ENCODE measurements at places on chromosomes 16 and 17.

GRCh38 chr16:11576427-11577289 is 10.1 kb downstream of the LITAF start:
- no peak for DNase-seq

DNA sequence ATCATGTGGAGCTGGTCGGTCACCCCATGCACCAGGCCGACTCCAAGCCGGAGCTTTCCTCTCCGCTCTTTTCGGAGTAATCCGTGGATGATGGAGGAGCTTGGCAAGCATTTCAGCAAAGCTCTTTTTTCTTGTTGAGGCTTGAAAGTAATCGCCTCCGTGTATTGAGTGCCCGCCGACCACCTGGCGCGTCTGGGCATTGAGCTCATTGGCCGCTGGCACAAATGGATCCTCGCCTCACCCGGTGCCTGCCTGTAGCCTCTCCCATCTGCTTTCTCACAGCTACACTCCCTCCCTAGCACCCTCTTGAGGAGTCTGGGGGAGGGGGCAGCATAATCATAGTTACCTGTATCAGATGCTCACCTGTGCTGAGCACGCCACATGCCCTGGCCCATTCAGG is 148.9 kb downstream of the CMIP start:
- DNase-seq: no peak

- no peak for DNase-seq
These were observed 17.0 kb downstream of the PALB2 start for GRCh38 chr16:23624092-23624491.

DNA sequence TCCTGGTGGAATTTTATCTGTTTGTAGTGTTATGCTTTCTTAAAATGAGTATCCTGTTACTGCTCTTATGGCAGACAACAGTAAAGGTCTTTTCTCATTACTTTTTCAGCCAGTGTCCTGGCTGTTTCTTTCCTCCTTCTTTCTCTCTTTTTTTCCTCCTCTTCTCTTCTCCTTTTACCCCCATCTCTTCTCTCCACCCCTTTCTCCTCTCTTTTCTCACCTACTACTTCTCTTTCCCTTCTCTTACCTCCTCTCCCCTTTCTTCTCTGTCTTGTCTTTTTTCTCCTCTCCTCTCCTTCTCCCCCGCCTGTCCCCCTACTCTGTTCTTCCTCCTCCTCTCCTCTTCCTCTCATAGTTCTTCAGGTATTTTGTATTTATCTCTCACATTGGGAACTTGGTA is 48.9 kb downstream of the CPD start:
- DNase-seq: no peak

- DNase-seq: no peak
These were observed 55.0 kb downstream of the SSH2 start for GRCh38 chr17:29874931-29875596.

DNA sequence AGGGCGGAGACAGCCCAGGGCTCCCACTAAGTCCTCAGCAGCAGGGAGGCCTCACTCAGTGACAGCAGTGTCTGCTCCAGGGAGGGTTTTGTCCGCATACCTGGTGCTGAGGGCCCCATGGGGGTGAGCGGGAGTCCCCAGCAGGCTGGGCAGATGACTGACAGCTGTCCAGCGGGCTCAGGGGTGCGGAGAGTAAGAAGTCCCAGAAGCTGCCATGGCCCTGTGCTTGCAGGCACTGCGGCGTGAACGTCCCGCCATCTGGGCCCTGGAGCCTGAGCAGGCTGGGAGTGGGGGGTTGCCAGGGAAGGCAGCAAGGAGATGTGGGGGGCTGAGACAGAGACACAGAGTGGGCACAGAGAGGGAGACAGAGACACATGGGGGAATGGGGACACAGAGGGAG is 20.1 kb downstream of the CACNA1G start:
- DNase-seq: no peak

- DNase-seq: no peak
These were observed 14.5 kb downstream of the TRAF7 start for GRCh38 chr16:2170080-2170479.

- DNase-seq: no peak
These were observed 37.5 kb upstream of the LITAF start for GRCh38 chr16:11624205-11624604.

- no peak for DNase-seq
These were observed 72.1 kb downstream of the JPH3 start for GRCh38 chr16:87674419-87674818.

- no peak for DNase-seq
These were observed 102.8 kb upstream of the AMZ2 start for GRCh38 chr17:68145088-68145487.
